ENCODE measurements at places on chromosomes 4 and X. TPM values are rescaled to one million over a fixed set of nuclear protein-coding genes. Genes with fewer than 3 reads are reported as not detected.

FHDC1 gene
- total RNA-seq: 3.7 TPM

VCX3B gene
- not detected for total RNA-seq

NXF2 gene
- total RNA-seq: not detected

TRIM60 gene
- not detected for total RNA-seq

PPEF2 gene
- total RNA-seq: not detected

RAB39B gene
- total RNA-seq: 5.4 TPM

GABRG1 gene
- not detected for total RNA-seq
